ENCODE measurements at places on chromosomes 5 and 9.

DNA sequence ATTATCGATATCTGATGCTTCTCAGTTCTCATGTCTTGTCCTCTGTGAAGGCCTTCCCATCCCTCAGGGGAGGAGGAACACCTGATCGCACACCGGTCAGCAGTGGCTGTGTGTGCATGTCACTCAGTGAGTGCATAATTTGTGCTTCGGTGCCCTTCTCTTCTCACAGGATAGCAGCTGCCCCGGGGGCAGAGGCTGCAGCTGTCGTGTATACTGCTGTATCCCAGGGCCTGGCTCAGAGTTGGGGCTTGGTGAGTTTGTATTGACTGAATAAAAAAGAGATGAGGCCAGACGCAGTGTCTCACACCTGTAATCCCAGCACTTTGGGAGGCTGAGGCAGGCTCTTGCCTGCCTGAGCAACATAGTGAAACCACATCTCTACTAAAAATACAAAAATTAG lies 49.7 kb upstream of the NCS1 start:
- DNase-seq = no peak

DNA sequence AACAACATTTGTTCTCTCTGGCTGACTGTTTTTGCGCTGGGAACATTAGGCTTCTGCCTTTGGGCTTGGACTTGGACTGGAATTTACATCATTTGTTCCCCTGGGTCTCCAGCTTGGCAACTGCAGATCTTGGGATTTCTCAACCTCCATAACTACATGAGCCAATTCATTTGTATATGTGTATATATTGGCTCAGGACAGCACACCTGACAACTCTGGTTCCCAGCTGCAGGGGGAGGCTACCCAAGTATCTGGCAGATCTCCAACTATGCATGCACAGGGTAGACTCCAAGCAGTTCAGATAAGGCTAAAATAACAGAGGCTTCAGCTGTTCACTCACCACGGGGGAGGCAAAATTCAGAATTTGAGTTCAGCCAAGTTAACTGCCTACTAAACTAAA lies 31.6 kb upstream of the F2RL1 start:
- no peak for DNase-seq

DNA sequence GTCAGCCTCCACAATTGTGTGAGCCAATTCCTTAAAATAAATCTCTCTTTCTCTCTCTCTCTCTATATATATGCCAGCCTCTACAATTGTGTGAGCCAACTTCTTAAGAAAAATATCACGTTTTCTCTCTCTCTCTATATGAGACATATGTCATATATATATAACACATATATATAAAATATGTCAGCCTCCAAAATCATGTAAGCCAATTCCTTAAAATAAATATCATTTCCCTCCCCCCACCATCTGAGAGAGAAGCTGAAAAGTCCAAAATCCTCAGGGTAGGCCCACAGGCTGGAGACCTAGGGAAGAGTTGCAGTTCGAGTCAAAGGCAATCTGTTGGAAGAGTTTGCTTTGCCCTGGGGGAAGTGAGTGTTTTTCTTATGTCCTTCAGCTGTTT lies 158.1 kb upstream of the RPS23 start:
- no peak for DNase-seq

DNA sequence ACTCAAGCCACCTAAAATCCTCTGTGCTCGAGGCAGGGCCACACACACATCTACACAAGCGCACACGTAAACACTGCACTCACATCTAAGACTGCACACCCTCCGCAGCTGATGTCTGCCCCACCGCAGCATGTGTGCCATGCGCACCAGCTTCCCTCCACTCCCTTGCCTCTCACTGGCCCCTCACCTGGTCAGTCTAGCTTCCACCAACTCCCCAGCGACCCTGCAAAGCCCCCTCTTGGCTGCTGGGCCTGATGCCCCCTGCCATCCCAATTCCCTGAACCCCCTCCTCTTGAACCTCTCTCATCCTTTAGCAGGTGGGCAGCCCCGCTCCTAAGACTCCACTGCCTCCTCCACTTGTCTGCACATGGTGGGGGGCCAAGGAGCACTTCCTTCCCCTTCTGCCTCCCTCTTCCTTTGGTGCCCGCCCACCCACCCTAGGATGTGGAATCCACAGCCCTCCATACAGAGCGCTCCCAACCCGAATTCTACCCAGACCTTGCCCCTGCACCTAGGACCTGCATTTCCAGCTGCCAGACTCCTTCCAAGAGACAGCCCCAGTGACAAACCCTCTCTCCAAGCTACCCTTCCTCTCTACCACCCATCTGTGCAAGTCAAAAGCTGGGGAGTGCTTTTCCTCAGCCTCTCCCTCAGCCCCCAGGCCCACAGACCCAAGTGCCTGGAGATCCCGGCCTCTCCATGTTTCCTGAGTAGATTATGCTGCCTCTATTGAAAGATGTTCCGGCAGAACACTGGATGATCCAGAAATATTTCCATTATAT lies 23.9 kb downstream of the ADAMTS2 start:
- DNase-seq = no peak

- no peak for DNase-seq
Measured at GRCh38 chr5:159040181-159040580, 59.5 kb downstream of the EBF1 start.

DNA sequence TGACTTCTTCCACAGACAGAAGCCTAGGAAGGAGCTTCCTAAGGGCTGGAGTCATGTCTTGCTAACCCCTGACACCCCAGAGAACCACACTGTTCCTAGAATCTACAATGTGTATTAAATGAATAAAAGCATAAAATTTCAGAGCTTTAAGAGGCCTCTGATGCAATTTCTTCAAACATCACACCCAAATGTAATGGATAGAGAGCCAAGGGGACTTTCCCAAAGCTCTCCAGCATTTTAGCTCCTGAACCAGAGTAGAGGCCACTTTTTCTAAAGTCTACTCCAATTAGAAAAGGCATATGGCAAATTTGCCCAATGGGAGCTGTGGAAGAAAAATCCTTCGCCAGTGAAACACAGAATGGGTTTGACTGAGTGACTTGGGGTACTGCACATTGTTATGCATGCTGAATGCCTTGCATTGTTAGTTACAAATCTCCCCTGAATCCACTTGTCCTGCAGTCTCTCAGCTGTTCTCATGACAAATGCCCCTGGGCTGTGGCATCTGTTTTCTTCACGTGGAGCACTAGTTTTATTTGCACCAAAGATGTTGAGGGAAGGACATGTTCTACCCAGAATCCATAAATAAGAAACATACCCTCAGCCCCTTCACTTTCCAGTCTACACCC lies 334.0 kb downstream of the ASTN2 start:
- DNase-seq = no peak

DNA sequence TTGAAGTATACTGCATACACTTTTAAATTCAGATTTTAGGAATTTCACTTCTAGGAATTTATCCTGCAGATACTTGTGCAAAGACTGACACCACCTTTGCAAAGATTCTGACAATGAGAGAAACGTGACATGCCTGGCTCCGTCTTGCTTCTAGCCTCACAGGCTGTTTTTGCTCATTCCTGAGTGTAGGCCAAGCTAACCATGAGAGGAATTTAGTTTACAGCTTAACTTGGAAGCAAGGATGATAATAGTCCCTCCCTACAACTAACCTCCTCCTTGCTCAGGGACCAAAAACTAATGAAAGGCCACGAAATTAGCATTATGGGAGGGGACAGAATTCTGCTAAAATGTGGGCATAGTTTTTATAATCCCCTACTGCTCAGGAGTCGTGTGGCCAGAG lies 31.1 kb downstream of the C5orf22 start:
- DNase-seq = no peak

DNA sequence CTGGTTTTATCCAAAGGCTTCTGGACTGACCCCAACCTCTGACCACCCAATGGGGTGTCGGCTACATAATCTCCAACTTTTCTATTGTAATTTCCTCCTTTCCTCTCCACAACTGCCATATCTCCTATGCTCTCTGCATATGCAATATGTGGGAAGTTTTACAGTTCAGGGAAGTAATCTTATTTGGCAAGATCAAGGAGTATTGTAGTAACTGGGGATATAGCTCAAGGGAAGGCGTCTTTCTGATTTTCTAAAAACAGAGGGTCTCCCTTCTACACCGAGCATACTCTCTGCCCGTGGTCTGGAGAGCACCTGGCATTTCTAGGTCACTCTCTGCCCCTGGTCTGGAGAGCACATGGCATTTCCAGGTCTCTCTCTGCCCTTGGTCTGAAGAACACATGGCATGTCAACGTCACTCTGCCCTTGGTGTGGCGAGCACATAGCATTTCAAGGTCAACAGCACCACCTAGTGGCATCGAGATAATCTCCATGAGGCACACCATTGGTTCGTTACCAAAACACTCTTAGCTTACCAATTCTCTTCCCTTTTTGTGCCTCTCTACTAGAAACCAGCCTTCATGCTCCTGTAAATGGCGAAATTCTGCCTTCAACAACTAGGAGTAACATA lies 616.4 kb upstream of the NUDT12 start:
- no peak for DNase-seq

DNA sequence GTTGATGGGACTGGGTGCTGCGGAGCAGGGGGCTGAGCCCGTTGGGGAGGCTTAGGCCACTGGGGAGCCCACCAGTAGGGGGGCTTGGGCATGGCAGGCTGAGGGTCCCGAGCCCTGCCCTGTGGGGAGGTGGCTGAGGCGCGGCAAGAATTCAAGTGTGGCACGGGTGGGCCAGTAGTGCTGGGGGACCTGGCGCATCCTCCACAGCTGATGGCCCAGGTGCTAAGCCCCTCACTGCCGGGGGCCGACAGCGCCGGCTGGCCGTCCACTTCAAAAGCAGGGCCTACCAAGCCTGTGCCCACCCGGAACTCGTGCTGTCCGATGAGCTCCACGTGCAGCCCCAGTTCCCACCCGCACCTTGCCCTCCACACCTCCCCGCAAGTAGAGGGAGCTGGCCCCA lies 917.5 kb downstream of the TAF11L14 start:
- no peak for DNase-seq

DNA sequence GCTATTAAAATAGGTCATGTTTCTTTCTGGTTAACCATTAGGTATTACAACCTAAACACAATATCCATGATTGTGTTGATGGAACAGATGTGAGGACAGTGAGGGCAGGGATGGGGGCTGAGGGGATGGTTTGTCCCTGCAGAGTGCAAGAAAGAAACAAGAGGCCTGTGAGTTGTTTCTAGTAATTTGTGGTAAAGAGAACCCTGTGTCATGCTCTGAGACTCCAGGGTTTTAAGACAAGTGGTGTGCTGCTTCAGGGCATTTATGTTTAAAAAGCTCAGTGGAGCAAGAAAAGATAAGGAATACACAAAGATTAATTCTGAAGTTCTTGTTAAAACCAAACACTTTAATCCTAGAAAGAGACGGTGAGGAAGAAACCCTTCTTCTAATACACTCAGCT lies 656.5 kb downstream of the TLE1 start:
- no peak for DNase-seq

DNA sequence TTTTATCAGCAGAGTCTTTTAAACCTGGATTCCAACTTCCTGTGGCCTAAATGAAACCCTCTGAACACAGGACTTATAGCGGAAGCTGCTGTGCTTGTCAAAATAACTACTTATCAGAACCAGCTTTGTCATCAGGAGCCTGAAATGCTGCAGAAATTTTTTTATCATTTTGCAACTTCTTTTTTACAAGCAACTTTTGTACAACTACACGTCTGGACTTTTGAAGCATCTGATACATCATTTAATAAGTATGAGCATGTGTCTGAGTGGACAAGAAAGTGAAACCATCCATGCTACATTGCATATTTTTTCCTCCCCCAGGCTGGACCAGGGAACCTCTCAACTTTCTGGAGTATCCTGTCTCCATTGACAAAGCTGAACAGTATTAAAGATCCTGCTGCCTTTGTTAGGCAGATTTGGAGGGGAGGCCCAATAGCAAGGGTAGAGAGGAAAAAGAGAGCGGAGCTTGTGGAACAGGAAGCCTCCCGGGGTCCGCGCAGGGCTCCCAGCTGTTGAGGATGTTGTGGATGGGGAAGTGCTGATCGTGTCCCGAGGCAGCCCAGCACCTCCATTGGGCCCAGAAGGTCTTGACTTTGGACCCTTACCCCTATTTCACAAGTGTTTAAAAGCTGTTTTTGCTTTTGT lies 196.6 kb downstream of the MSX2 start:
- no peak for DNase-seq

DNA sequence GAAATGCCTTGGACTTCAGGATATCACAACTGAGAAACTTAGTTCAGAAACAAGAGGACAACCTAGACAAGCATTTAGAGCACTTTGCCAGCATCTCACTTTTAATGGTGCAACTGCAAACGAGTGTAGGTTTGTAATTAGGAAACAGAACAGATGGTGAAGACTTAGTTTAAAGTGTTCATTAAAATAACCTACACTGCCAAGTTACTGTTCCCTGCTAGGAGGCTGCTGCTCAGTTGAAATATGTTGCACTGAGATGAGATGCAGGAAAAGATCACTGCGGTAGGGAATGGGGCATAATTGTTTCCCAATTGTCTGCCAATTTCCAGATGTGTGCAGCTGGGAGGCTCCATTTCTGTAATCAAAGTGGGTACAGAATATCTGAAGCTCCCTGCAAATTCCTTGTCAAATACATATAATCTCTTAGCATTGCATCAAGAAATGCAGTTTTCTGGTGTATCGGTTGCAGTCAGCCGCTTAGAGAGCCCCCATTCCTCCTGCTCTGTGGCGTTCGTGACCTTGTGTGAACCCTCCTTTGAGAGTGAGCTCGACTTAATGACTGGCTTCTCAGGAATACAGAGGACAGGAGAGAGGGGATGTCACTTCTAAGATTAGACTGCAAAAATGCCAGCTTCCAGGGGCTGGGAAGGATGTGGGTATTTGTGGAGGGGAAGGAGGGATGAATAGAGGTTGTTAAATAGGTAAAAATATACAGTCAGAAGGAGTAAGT lies 448.9 kb downstream of the MED10 start:
- DNase-seq = no peak

- DNase-seq = no peak
Measured at GRCh38 chr5:178196986-178197385, 7.3 kb upstream of the HNRNPAB start.

DNA sequence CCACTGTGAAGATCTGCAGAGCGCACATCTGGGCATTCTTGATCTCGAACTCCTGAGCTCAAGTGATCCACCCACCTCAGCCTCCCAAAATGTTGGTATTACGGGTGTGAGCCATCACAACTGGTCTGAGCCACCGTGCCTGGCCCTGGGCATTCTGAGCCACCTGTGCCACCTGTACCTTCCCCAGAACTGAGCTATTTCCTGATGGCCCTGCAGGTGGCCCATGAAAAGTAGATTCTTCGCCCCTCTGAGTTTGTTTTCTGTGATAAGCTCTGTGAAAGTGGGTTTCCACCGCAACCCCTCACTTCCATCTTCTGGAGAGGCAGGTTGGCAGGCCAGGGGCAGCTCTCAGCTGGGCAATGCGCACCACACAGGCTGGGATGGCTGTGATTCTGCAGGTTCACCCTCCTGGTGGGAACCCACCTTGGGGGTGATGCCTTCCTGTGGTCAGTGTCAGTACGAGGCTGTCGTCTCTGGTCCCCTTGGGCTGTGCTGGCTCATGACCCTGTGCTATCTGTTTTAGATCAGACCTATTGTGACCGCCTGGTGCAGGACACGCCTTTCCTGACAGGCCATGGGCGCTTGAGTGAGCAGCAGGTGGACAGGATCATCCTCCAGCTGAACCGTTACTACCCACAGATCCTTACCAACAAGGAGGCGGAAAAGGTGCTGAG lies 11.3 kb downstream of the CARD19 start:
- DNase-seq = no peak

All from nucleus accumbens (tissue), 56 donors.